ENCODE measurements at places on chromosomes 3 and 15.

DNA sequence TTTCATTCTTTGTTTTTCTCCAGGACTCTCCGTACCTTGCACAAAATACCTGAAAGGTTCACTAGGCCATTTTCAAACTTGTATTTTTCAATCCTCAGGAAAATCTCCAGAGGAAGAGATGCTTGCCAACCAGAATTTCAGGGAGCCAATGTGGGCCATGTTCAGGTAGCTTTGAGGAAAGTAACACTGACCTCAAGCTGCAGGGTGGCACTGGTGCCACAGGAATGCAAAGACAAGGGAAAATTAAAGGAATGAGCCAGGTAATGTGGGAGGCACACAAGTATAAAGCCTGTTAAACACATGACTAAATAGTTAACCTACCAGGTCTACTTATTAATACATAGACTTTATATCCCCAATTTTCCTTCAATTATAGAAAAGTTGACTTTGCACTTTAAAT is 51.9 kb upstream of the GAP43 start:
- DNase-seq = no peak

GRCh38 chr15:78264304-78265136 is at the start of gene DNAJA4:
Gene DNAJA4 (plus strand): TSS chr15:78264562. CDS start chr15:78264764, 202 bp downstream.
- DNase-seq = peak; percentile 77

DNA sequence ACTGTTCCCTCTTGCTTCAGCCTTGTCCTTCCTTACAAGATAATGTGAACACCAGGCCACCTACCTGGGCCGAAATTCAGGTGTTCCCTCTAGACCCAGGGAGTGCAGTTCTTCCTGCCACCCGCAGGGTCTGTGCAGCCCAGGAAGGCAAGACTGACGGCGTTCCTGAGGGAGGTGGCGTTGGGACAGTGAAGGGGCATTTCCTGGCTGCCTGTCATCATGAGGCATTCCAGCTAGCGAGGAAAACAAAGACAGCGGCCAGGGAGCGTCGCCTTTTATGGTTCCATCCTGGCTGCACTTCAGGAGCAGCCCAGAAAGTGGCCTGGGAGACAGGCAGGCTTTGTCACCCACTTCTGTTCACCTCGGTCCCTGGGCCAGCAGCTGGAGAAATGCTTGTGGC is 84.8 kb upstream of the WNT5A start:
- DNase-seq = peak; percentile 75

GRCh38 chr3:57977818-57978235 is 30.4 kb upstream of the FLNB start:
- DNase-seq = peak; percentile 25

GRCh38 chr15:59362331-59362730 is 10.3 kb downstream of the MYO1E start:
- DNase-seq = no peak

GRCh38 chr3:63047068-63047467 is 171.9 kb upstream of the CADPS start:
- DNase-seq = no peak

DNA sequence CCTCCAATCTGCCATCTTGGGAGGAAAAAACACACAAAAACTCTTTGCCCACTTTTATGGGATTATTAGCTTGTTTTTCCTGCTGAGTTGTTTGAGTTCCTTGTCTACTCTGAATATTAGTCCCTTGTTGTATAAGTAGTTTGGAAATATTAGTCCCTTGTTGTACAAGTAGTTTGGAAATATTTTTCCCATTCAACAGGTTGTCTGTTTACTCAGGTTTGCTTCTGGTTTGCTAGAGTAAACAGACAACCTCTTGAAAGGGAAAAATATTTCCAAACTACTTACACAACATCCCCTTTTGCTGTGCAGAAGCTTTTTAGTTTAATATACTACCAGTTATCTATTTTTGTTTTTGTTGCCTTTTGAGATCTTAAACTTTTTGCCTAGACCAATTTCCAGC is 193.3 kb upstream of the MANF start:
- no peak for DNase-seq

DNA sequence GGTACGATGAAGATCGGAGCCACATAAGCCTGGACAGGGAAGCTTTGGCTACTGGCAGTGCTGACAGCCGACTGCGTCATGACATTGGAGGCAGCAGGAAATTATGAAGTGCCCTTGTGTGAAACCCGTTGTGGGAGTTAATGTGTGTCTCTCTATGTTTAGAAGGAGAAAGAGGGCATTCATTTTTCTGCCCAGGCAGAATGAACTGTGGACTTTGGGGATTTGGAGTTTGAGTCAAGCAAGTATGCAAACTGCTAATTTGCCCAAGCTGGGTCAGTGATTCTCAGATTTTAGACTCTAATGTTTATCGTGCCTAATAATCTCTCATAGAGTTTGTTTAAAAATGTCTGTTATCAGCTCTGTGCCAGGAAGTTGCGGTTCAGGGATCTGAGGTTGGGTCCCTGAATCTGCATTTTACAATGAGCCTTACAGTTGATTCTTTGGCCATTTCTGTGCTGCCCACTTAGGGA is 5.6 kb downstream of the CTXND1 start:
- no peak for DNase-seq

DNA sequence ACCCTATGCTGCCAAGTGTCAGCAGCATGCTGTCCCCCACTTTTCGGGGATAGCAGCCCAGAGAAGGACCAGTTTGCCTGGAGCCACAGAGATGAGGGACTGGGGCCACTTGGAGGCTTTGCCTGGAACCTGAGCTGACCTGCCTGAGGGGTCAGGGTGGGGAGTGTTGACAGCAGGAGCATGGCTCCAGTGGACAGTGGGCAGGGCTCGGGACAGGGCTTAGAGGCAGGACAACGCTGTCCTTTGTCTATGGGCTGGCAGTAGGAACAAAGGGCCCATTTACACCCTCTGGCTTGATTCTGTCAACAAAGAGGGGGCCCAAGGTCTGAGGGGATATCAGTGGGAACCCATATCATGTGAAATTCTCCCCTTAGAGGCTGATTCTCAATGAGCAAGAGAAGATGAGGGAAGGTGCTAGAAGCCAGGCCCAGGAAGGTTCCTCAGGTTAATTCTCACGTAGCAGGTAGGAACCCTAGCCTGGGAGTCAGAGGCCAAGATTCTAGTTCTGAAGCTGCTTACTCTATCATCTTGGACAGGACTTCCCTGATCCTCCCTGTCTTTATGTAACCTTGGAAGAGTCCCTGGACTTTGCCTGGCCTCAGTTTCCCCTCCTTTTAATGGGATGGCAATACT is 29.7 kb upstream of the HHATL start:
- no peak for DNase-seq

- no peak for DNase-seq
Measured at GRCh38 chr3:160279657-160280056, 54.4 kb downstream of the C3orf80 start.
